ENCODE measurements at places on chromosomes 1 and 21. TPM values are rescaled to one million over a fixed set of nuclear protein-coding genes. Genes with fewer than 3 reads are reported as not detected.

GRCh38 chr1:74245168-74245772, 10.1 kb downstream of the TNNI3K start:
- no peak for DNase-seq
- H3K27ac ChIP-seq, result no peak overlapping the region
- H3K27me3 ChIP-seq, result no peaks in the 10 kb centered on the region
- H3K36me3 ChIP-seq, result no peaks in the 10 kb centered on the region
- H3K4me1 ChIP-seq, result no peaks in the 10 kb centered on the region

GRCh38 chr1:213327017-213327667, 276.1 kb downstream of the RPS6KC1 start:
- no peak overlapping the region for H3K4me3 ChIP-seq
- no peak for DNase-seq
- H3K27ac ChIP-seq, result no peak overlapping the region
- no peaks in the 10 kb centered on the region for H3K27me3 ChIP-seq

Gene DMBX1
- total RNA-seq, result not detected

Gene FHL3
- total RNA-seq, result 1.9 TPM

Measured in right lobe of liver (tissue), 6 donors.